ENCODE measurements at places on chromosomes 11 and 22. TPM values are rescaled to one million over a fixed set of nuclear protein-coding genes. Genes with fewer than 3 reads are reported as not detected.

Gene GRIK4
- total RNA-seq: 0.09 TPM

Gene RAPSN
- 0.18 TPM for total RNA-seq

Gene MMP11
- 9.2 TPM for total RNA-seq

Gene APOL2
- total RNA-seq: 46.2 TPM

Gene FREY1
- total RNA-seq: 1.00 TPM

Gene CNIH2
- 0.28 TPM for total RNA-seq

Gene NXPE2
- total RNA-seq: 0.14 TPM

Gene APOL3
- total RNA-seq: 14.0 TPM

Gene MRGPRX3
- not detected for total RNA-seq

Gene ANO9
- total RNA-seq: not detected

Gene PKNOX2
- 0.92 TPM for total RNA-seq

Gene KRTAP5-9
- total RNA-seq: not detected

Measured in smooth muscle cell of bladder (primary cell).